ENCODE measurements at places on chromosomes 12 and 14. TPM values are rescaled to one million over a fixed set of nuclear protein-coding genes. Genes with fewer than 3 reads are reported as not detected.

Gene ZNF10
- 12.4 TPM for total RNA-seq

- no peaks in the 10 kb centered on the region for H3K4me1 ChIP-seq
- no peak overlapping the region for H3K27ac ChIP-seq
These were observed 267.1 kb upstream of the RGS6 start for GRCh38 chr14:71665157-71665556.

DNA sequence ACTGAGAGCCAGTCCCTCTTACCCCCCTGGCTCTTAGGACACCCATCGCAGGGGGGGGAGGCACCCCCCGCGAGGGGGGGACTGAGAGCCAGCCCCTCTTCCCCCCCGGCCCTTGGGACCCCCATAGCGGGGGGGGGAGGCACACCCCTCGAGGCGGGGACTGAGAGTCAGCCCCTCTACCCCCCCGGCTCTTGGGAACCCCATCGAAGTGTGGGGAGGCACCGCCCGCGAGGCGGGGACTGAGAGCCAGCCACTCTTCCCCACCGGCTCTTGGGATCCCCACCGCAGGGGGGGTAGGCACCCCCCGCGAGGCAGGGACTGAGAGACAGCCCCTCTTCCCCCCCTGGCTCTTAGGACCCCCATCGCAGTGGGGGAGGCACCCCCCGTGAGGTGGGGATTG, 48.8 kb downstream of the DDX11 start:
- DNase-seq: no peak
- H3K27me3 ChIP-seq: no peaks in the 10 kb centered on the region
- H3K36me3 ChIP-seq: no peaks in the 10 kb centered on the region

Gene STAC3
- 0.87 TPM for total RNA-seq

DNA sequence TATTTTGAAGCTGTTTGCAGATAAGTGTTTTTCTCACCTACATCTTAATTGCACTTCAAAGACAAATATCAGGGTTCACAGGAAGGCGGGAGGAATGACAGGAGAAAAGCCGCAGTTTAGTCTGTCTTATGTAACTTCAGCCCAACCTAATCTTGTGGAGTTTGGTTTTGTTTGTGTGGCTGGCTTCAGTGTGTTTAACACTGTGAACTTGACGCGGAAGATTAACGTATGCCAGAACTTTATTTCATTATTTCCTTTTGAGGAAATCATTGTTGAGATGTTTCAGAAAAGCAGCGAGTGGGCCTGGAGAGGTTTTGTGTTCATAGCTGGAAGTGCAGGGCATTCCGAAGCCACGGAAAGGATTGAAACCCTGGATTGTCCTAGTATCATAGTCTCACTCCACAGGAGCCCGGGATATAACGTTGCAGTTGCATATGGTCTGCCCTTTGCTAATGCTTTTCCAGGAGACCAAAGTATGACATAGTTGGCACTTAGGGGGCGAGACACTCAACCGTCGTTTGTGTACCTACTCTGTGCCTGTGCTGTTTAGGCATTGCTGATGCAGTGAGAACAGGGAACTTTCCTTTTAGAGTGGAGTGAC, 2.0 kb downstream of the PELI2 start:
- H3K27ac ChIP-seq: no peak overlapping the region
- no peaks in the 10 kb centered on the region for H3K36me3 ChIP-seq
- H3K27me3 ChIP-seq: peaks cover 25% of the 10 kb centered on the region
- no peak overlapping the region for H3K4me3 ChIP-seq

- no peaks in the 10 kb centered on the region for H3K4me1 ChIP-seq
- DNase-seq: no peak
- no peaks in the 10 kb centered on the region for H3K36me3 ChIP-seq
- H3K27me3 ChIP-seq: no peaks in the 10 kb centered on the region
These were observed 59.0 kb downstream of the BORCS5 start for GRCh38 chr12:12415886-12416285.

Gene TBC1D30
- 8.9 TPM for total RNA-seq

- peaks cover 5% of the 10 kb centered on the region for H3K36me3 ChIP-seq
- H3K27ac ChIP-seq: peak overlapping the region; percentile 100
- peaks cover 82% of the 10 kb centered on the region for H3K4me1 ChIP-seq
These were observed 17.5 kb downstream of the SSH1 start for GRCh38 chr12:108839890-108840230.

GRCh38 chr12:75378354-75378753, 12.5 kb upstream of the GLIPR1L2 start:
- peak overlapping the region; percentile 35 for H3K27ac ChIP-seq
- no peaks in the 10 kb centered on the region for H3K27me3 ChIP-seq
- no peaks in the 10 kb centered on the region for H3K4me1 ChIP-seq
- H3K36me3 ChIP-seq: no peaks in the 10 kb centered on the region
- H3K4me3 ChIP-seq: no peak overlapping the region
- DNase-seq: no peak

DNA sequence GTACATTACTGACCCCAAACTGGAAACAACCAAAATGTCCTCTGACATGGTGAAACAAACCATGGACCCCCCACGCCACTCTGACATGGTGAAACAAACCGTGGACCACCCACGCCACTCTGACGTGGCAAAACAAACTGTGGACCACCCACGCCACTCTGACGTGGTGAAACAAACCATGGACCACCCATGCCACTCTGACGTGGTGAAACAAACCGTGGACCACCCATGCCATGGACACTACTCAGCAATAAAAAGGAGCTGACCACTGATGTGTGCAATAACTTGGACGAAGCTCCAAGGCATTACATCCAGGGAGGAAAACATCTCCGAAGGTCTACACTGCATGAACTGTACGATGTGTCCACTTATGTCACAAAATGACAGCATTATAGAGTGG, 3.1 kb upstream of the GOLGA3 start:
- no peak for DNase-seq
- no peak overlapping the region for H3K4me3 ChIP-seq
- no peak overlapping the region for H3K27ac ChIP-seq

DNA sequence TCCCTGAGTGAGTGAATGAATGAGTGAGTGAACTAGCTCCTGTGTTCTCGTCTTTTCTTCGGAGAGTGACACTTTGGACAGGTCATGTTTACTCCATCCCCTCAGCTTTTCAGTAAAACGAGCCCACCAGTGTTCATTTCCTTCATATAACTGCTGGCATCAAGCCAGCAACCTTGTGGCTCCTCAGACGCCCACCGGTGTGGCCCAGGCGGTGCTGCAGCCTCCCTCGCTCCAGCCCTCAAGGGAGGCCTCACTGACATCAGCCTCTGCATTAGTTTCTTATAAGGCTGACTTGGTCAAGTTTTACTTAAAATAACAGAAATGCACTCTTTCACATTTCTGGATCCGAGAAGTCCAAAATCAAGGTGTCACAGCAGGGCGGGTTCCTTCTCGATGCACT, 188.0 kb downstream of the ZFP36L1 start:
- H3K27me3 ChIP-seq: no peaks in the 10 kb centered on the region
- H3K4me3 ChIP-seq: no peak overlapping the region
- no peak overlapping the region for H3K27ac ChIP-seq
- H3K36me3 ChIP-seq: no peaks in the 10 kb centered on the region
- no peak for DNase-seq

Gene SIX6
- not detected for total RNA-seq

- no peak for DNase-seq
- no peaks in the 10 kb centered on the region for H3K36me3 ChIP-seq
- H3K4me1 ChIP-seq: peaks cover 42% of the 10 kb centered on the region
- H3K27me3 ChIP-seq: no peaks in the 10 kb centered on the region
- H3K4me3 ChIP-seq: no peak overlapping the region
These were observed 68.5 kb downstream of the BHLHE41 start for GRCh38 chr12:26056335-26056734.

DNA sequence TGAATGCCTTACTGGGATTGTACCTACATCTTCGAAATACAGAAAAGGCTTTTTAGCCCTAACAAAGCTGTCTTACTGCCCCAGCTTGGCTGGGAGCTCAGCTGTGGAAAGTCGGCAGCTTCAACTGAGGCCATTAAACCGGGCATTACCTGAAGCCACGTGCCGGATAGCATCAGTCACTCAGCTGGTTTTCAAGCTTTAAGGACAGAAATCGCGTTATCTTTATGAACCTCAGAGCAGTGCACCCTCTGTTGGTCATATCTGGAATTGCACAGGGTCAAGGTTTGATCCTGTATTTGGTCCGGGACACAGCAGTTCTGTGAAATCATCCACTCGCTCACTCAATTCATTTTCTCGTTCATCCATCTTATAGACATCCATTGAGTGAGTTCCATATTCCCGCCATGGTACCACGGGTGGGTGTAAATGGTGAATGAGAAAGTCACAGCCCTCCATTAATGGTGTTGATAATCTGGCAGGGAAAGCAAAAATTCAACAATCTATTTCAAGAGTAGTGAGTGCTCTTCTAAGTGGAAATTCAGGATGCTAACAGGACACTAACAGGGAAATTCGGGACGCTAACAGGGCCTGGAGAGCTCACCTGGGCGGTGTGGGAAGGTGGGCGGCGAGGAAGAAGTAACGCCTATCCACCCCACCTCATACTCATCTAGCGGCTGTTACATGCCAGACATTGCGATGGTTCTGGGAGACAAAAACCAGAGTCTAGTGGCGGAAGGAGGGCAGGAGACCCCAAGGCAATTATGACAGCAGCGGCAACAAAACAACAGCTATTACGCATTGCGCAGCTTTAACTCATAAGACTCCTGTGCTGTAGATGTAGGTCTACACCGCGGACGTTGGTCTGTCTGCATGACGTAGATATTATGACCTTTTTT, 60.6 kb upstream of the TCL1A start:
- no peaks in the 10 kb centered on the region for H3K27me3 ChIP-seq
- no peaks in the 10 kb centered on the region for H3K36me3 ChIP-seq
- H3K4me1 ChIP-seq: no peaks in the 10 kb centered on the region
- H3K27ac ChIP-seq: no peak overlapping the region
- H3K4me3 ChIP-seq: no peak overlapping the region

DNA sequence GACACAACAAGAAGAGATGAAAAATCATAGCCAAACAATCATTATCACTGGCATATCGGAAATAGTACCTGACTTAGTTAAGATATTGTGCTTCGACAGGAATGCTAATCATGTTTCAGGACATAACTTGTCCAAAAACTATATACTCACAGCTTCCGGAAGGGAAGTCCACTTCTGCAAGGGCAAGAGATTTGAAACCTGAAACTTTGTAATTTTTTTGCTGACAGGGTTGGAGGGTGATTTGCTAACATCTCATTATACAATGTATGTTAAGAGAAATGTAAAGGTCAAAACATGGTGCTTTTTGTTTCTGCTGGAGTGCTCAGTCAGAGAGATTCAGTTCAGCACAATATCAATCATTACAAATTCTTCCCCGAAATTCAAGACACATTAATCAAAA, 200.3 kb downstream of the CNTN1 start:
- no peaks in the 10 kb centered on the region for H3K4me1 ChIP-seq
- no peaks in the 10 kb centered on the region for H3K36me3 ChIP-seq
- no peak for DNase-seq
- no peak overlapping the region for H3K27ac ChIP-seq
- no peaks in the 10 kb centered on the region for H3K27me3 ChIP-seq
- no peak overlapping the region for H3K4me3 ChIP-seq

Gene KRT80
- total RNA-seq: 51.5 TPM

Gene RND1
- total RNA-seq: 0.44 TPM

Gene GUCY2C
- total RNA-seq: 0.13 TPM

Gene TTC7B
- total RNA-seq: 40.9 TPM

GRCh38 chr14:94539181-94539580, 22.1 kb upstream of the SERPINA4 start:
- no peak overlapping the region for H3K4me3 ChIP-seq
- no peaks in the 10 kb centered on the region for H3K36me3 ChIP-seq
- H3K27me3 ChIP-seq: no peaks in the 10 kb centered on the region
- DNase-seq: no peak

GRCh38 chr12:93197067-93197593, 180.6 kb upstream of the NUDT4 start:
- no peaks in the 10 kb centered on the region for H3K36me3 ChIP-seq
- no peak overlapping the region for H3K27ac ChIP-seq
- no peaks in the 10 kb centered on the region for H3K27me3 ChIP-seq
- no peaks in the 10 kb centered on the region for H3K4me1 ChIP-seq

Gene ACOT4
- total RNA-seq: 2.7 TPM

DNA sequence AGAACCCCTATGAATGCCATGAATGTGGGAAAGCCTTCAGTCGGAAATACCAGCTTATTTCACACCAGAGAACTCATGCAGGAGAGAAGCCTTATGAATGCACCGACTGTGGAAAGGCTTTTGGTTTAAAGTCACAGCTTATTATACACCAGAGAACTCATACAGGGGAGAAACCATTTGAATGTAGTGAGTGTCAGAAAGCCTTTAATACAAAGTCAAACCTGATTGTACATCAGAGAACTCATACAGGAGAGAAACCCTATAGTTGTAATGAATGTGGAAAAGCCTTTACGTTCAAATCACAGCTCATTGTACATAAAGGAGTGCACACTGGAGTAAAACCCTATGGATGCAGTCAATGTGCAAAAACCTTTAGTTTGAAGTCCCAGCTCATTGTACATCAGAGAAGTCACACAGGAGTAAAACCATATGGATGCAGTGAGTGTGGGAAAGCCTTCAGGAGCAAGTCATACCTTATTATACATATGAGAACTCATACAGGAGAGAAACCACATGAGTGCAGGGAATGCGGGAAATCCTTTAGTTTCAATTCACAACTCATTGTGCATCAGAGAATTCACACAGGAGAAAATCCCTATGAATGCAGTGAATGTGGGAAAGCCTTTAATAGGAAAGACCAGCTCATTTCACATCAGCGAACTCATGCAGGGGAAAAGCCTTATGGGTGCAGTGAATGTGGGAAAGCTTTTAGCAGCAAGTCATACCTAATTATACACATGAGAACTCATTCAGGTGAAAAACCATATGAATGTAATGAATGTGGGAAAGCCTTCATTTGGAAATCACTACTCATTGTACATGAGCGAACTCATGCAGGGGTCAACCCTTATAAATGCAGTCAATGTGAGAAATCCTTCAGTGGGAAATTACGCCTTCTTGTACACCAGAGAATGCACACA, 22.3 kb downstream of the ZNF268 start:
- H3K27ac ChIP-seq: no peak overlapping the region
- H3K36me3 ChIP-seq: peaks cover 15% of the 10 kb centered on the region
- no peak overlapping the region for H3K4me3 ChIP-seq
- H3K27me3 ChIP-seq: no peaks in the 10 kb centered on the region
- no peaks in the 10 kb centered on the region for H3K4me1 ChIP-seq

GRCh38 chr12:58066296-58066695, 124.9 kb downstream of the ATP23 start:
- H3K36me3 ChIP-seq: no peaks in the 10 kb centered on the region
- H3K27me3 ChIP-seq: no peaks in the 10 kb centered on the region
- H3K27ac ChIP-seq: no peak overlapping the region
- no peak overlapping the region for H3K4me3 ChIP-seq
- no peak for DNase-seq

DNA sequence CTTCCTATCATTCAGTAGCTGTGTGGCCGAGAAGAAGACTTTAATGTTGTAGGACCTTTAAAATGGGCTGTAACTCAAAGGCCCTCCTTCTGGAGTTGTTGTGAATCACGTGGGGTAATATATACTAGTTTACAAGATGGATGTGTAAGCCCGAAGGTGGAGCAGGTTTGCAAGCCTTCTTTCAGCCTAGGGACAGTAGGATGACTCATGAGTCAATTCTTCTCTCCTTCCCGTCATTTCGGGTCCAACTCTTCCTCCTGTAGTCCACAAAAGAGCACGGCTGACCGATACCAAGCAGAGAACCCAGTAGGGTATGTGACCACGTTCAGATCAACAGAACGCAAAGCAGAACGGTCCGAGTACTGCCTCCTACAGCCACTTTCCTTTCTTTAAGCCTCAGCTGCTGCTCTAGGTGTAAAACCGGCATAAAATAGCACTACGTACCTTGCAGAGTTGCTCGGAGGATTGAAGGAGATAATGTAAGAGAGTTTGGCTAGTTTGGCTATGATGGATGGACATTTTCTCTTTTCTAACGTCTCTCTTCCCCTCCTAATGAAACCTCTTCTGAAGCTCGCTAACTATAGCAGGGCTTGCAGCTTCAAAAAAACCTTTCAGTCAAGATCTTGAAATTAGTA, 1.3 kb upstream of the RASSF3 start:
- peak overlapping the region; percentile 70 for H3K4me3 ChIP-seq
- peak; percentile 83 for DNase-seq
- peaks cover 8% of the 10 kb centered on the region for H3K36me3 ChIP-seq
- H3K27me3 ChIP-seq: no peaks in the 10 kb centered on the region
